ENCODE measurements at places on chromosomes 1 and 21. TPM values are rescaled to one million over a fixed set of nuclear protein-coding genes. Genes with fewer than 3 reads are reported as not detected.

DYNLT4 gene
- total RNA-seq: 0.93 TPM

REG4 gene
- not detected for total RNA-seq

MYBPH gene
- total RNA-seq: not detected

FAM110D gene
- total RNA-seq: 0.03 TPM

NBPF20 gene
- 2.8 TPM for total RNA-seq

ZNF670 gene
- 4.3 TPM for total RNA-seq

Measured in A549 treated with AZD2906 at 1 μM for 4 hours (cell line).